ENCODE measurements at places on chromosomes 3 and 15.

DNA sequence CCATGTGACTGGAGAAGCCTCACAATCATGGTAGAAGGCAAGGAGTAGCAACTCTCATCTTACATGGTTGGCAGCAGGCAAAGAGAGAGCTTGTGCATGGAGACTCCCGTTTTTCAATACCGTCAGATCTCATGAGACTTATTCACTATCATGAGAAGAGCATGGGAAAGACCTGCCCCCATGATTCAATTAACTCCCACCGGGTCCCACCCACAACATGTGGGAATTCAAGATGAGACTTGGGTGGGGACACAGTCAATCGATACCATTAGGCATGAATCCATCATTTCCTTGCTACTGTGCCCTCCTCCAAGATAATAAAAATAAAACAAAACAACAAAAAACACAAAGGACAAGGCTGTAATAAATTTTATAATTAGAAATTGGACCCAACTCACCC, 384.7 kb upstream of the MEIS2 start:
- DNase-seq, result no peak

DNA sequence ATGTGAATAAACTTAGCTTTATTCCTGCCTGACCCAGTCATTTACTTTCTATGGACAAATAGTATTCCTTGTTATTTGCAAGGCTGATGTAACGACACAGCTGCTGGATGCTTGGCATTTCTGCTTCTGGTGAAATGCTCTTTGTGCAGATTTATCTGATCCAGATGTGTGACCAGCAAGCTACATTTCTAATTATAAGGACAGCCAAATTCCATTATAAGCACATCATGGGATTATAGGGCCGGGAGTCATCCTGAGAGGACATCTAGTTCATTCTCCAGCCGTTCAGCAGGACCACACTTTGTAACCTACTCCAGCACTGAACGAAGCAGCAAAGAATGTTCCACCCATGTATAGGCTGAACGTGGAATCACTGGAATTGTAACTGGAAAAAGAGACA, 42.9 kb downstream of the FNDC3B start:
- no peak for DNase-seq

- no peak for DNase-seq
Observed at GRCh38 chr3:194196876-194197275, 60.9 kb downstream of the HES1 start.

GRCh38 chr3:70905491-70905890, 593.1 kb upstream of the MDFIC2 start:
- no peak for DNase-seq

GRCh38 chr3:51719410-51720025, 12.7 kb downstream of the GRM2 start:
- no peak for DNase-seq

DNA sequence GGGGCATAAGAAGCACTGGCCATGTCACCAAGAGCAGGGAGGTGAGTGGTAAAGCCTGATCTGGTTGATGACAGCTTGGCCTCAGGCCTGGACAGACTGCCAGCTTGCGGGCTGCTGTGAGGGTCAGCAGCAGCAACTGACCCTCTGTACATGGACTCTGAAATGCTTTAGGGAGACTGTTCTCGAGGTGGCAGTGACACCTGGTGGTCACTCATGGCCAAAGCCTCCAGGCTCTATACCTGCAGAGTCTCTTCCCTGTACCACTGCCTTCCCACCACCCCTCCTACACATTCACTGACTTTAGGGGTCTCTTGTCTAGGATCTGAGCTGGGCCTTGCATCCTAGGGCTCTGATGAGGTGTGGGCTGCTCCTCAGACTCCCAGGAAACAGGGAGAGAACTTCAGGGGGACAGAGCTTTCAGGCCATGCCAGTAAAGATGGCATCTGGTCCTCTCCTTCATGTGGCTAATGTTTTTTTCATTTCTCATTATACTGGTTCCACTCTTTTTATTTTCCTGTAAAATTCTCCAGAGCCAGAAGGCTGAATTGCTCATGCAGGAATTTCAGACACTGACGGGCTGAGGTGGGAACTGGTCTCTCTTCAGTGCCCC, 17.2 kb upstream of the TIMP4 start:
- DNase-seq, result no peak

- DNase-seq, result no peak
Observed at GRCh38 chr3:149688122-149688757, 30.4 kb upstream of the WWTR1 start.

DNA sequence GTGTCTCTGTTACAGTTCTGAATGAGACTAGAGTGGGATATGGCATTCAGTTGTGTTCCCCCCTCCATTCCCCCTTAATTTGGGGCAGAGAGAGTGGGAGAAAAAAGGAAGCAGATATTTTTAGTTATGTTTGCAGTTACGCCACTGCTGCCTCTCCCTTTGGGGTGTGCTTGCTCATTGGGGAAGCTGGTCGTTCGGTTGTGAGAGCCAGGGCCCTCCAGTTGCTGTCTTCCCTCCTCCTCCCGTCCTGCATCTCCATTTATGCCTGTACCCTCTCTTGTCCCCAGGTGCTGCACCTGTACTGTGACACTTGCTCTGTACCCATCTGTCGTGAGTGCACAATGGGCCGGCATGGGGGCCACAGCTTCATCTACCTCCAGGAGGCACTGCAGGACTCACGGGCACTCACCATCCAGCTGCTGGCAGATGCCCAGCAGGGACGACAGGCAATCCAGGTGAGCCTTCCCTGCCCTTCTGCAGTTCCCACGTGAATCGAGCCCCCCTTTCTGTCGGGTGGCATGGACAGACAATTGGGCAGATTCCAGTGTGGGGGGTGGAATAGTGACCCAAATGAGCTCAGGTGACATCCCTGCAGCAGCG, 55.8 kb downstream of the TRIM71 start:
- DNase-seq, result no peak

DNA sequence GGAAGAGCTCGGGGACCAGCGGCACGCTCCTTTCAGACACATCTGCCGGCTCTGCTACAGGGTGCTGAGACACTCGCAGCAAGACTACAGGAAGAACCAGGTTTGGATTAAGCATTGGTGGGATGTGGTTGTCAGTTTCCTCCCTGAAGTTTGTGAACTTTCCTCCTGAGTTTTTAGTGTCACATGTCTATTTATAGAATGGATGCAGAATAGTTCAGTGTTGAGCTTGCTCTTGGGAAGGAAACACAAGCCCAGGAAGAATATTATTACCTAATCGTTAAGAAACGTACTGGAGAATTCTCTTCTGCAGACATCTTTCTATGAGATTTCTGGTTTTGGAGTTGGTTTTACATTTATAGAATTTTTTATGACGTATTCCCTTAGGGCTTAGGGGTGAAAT, 172.0 kb downstream of the ITPR1 start:
- DNase-seq, result no peak

GRCh38 chr3:103818800-103819199, 1384.0 kb downstream of the ZPLD1 start:
- no peak for DNase-seq

DNA sequence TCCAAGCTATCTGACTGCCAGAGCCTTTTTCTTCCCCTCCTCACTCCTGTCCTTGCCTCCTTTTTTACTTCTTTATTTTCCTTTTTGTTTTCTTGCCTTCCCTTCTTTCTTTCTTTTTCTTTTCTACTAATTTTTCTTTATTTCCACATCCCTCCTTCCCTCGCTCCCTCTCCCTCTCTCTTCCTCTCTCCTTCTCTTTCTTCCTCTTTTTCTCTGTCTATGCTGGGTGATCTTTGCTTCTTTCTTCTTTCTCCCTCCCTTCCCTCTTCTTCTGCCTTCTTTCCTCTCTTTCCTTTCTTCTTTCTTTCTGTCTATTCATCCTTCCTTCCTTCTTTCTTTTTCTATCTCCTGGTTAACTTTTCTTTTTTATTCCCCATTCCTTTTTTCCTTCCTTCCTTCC, 564.8 kb downstream of the NSUN3 start:
- DNase-seq, result no peak

- DNase-seq, result no peak
Observed at GRCh38 chr3:156619376-156619775, 55.0 kb upstream of the TIPARP start.

GRCh38 chr3:112610121-112610520, 30.8 kb downstream of the CCDC80 start:
- DNase-seq, result no peak

Data from stimulated activated CD4-positive, alpha-beta T cell treated with anti-CD3 and anti-CD28 coated beads, Interleukin-15, amount 100 ng/mL, for 48 hours (primary cell).